ENCODE measurements at places on chromosomes 7 and 10.

DNA sequence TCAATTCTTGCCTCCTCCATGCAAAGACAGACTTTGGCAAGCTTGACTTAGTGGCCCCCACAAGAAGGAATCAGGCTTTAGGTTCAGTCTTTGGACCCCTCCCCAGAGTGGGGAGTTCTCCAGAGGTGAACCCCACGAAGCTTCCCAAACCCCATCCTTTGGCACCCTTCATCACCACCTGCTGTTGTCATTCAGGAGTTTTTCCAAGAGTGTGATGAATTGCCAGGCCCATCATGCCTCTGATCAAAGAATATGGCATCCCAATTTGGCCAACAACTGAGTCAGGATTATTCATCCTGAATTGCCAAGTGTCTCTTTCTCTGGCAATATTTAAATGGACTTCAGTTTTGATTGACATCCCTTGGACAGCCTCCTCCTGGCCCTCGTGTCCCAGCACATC is 404.7 kb upstream of the MKI67 start:
- DNase-seq, result no peak

DNA sequence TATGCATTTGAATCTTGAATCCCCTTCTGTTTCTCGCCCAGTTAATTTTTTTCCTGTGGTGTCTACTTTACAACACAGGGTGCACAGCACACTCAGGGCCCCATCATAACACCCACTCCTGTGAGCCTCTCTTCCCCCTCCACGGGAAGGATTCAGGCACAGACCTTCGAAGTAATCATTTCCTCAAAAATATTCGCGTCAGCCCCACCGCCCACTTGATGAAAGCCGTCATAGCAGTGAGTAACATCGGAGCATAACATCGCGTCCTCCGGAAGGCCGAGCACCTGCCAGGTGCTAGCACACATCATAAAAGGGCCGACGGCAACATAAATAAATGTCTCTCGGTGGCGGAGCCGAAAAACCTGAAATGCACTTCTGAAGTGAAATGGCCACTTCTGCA is 201.7 kb upstream of the ADARB2 start:
- DNase-seq, result no peak

DNA sequence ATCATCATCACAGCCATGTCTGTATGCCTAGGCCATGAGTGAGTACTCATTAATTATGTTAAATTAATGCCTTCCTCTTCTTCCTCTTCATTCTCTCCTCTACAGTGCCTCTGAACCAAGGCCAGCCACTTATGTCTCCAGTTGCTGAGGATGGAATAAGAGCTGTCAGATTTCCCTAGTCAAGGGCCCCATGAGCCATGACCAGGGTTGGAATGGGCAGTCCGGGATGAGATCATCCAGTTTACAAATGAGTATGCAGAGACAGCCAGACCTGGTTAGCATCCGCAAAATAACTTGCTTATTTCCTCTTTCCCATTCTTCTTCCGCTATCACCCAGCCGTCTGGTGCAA is 342.7 kb downstream of the GRID1 start:
- DNase-seq, result no peak

- DNase-seq, result no peak
Measured at GRCh38 chr10:2882628-2883027, 184.7 kb upstream of the PFKP start.

DNA sequence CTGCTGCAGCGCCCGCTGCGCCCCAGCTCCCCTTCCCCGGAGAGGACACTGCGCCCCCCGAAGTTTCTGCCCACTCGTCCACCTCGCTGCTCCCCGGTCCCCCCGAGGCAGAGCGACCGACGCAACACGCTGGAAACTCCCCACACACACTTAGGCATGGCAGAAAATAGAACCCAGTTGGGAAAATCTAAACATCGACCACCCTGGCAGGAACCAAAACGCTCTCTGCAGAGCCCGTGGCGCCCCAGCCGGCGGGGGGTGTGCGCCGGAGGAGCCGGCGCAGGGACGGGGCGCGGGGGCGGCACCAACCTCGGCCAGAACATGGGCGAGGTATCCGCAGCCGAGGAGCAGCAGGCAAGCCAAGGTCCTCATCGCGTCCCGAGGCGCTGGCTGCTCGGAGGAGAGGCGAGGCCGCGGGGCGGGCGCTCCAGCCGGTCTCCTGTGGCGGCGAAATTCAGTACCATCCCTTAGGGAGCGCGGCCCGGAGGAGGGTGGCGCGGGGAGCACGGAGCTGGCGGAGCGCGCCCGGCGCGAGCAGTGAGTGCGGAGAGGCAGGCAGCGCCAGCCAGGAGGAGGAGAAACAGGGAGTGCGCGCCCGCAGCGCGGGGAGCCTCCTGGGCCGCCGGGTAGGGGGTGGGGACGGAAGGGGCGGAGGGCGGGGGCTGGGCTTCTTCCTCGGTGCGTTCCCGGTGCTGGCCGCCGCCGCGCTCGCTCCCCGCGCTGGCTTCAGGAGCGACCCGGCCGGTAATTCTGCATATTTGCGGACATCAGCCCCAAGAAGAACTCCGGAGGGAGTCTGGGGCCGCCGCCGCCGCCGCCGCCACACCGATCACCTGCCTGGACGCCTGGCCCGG is 789 bp downstream of the PDGFA start:
- no peak for DNase-seq

DNA sequence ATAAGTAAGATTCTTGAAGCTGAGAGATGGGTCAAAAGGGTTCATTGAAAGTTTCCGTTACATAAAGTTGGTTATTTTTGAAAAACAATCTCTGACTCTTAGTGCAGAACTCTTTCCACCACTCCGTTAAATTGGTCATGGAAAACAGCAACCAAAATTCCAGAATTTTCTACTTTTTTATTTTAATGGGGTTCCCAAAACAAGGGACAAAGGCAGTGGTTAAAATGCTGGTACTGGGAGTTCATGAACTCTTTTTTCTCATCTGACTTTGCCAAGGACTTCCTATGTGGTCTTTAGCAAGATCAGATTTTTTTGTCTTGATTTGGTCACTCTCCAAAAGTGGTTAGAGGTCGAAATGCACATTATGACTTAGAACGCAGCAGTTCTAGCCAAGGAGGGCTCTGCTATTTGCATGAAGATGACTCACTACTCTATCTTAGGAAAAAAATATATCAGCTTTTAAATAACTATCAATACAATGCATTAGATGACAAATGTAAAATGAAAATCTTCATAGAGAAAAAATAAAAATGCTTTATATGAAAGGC is 145.7 kb downstream of the REEP3 start:
- no peak for DNase-seq

DNA sequence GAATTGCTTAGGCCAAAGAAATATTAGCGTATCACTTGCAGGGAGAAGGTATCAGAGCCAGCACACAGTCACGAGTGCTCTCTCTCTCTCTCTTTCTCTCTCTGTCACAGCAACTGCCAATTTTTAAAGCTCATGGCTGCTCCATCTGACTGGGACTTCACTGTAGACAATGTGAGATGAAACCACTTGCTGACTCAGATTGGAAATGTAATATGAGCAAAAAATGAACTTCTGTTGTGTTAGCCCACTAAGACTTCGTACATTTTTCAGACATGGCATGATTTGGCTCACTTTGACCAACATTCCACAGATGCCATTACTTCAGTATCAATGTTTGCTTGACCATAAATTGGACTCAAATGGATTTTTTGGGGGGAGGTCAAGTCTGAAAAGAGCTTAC is 68.1 kb downstream of the DGKB start:
- no peak for DNase-seq

DNA sequence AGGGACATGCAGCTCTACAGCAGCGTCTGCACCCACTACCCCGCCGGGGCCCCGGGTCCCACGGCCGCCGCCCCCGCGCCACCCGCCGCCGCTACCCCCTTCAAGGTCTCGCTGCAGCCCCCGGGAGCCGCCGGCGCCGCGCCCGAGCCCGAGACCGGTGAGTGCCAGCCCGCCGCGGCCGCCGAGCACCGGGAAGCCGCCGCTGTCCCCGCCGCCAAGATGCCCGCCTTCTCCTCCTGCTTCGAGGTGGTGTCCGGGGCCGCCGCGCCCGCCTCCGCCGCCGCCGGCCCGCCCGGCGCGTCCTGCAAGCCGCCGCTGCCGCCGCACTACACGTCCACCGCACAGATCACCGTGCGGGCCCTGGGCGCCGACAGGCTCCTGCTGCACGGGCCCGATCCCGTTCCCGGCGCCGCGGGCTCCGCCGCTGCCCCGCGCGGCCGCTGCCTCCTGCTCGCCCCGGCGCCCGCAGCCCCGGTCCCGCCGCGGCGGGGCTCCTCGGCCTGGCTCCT is 631 bp downstream of the OTUD1 start:
- no peak for DNase-seq

GRCh38 chr10:93334901-93335327 is 147.2 kb downstream of the MYOF start:
- no peak for DNase-seq

- DNase-seq, result no peak
Measured at GRCh38 chr7:45884136-45884535, 4.2 kb upstream of the IGFBP1 start.

DNA sequence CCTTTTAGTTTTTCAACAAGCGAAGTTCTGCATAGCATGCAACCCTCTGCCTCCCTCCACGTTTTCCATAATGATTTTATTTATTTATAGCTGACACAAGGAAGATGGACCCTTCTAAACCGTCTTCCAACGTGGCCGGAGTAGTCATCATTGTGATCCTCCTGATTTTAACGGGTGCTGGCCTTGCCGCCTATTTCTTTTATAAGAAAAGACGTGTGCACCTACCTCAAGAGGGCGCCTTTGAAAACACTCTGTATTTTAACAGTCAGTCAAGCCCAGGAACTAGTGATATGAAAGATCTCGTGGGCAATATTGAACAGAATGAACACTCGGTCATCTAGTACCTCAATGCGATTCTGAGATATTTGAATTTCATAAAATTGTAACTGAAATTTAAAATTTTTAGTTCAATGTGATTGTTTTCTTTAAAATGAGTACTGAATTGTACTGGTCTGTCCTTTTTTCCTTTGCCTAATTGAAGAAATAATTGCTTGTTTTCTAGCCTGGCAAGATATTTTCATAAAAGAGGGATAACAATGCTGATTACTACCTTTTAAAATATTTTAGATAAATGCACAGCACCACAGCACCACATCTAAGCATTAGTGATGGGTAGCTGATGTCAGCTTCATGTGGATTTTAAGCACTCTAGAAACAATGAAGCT is 41.5 kb upstream of the SLC39A12 start:
- DNase-seq, result no peak

GRCh38 chr7:75596727-75597614 is 104.9 kb downstream of the SPDYE5 start:
- DNase-seq, result no peak

DNA sequence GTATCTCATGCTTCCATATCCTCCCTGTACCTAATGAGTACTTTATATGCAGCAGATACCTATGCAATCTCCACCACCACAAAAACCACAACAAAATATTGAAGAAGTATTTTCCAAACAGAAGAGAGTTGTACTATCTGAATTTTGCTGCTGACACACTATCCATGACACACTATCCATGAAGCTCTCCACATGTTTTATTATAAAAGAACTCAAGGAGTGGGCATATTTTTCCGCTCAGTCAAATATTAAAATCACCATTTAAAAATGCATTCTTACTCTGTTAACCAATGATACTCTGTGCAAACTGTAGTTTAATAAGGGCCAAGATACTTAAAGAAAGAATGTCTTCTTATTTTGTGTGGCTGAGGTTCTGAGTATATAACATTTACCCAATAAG is 2.8 kb downstream of the BET1 start:
- DNase-seq, result no peak

- no peak for DNase-seq
Measured at GRCh38 chr7:2114052-2114451, 118.7 kb downstream of the MAD1L1 start.

- DNase-seq, result no peak
Measured at GRCh38 chr7:140745266-140746058, 49.0 kb downstream of the NDUFB2 start.

DNA sequence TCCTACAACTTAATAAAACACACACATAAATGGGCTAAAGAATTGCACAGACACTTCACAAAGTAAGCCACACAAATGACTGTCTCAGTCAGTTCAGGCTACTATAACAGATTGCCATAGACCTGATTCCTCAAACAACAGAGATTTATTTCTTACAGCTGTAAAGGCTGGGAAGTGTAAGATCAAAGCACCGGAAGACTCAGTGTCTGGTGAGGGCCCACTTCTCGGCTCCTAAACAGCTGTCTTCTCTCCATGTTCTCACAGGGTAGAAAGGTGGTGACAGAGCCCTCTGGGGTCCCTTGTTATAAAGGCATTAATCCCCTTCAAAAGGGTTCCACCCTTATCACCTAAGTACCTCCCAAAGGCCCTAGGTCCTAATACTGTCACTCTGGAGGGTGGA is 18.3 kb downstream of the STK32C start:
- no peak for DNase-seq

- no peak for DNase-seq
Measured at GRCh38 chr10:6200734-6201515, 1.8 kb upstream of the PFKFB3 start.

GRCh38 chr7:118580743-118581382 is 356.4 kb downstream of the ANKRD7 start:
- no peak for DNase-seq

- no peak for DNase-seq
Measured at GRCh38 chr10:34906067-34906965, 91.2 kb upstream of the PARD3 start.

- DNase-seq, result no peak
Measured at GRCh38 chr10:121088524-121088923, 237.4 kb downstream of the WDR11 start.

DNA sequence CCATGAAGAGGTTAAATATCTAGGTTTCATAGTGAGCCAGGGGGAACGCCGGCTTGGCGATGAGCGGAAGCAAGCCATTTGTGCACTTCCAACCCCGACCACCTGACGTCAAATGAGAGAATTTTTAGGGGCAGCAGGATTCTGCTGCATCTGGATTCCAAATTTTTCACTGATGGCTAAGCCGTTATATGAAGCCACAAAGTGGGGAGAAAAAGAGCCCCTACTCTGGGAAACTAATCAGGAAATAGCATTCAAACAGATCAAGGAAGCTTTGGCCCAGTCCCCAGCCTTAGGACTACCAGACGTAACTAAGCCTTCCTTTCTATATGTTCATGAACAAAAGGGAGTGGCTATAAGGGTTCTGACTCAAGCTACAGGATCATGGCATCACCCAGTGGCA is 12.9 kb upstream of the ADCK2 start:
- DNase-seq, result no peak

- DNase-seq, result no peak
Measured at GRCh38 chr7:25579778-25580075, 351.4 kb upstream of the NPVF start.

- no peak for DNase-seq
Measured at GRCh38 chr7:47783456-47784223, 164.6 kb downstream of the PKD1L1 start.

DNA sequence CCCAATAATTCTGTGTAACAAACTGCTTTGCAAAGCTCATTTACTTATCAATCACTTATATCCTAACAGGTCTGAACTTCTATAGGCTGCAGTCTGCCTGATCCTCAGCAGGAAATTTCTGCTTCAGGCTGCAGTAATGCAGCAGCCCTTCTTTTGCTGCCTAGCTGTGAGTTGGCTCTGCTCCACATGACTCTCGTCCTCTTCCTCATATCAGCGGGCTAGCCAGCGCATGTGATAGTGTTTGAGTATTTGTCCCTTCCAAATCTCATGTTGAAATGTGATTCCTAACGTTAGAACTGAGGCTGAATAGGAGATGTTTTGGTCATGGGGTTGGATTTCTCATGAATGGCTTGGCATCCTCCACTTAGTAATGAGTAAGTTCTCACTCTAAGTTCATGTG is 387.8 kb downstream of the SEMA3D start:
- no peak for DNase-seq

All from NCI-H774 (cell line).